ENCODE measurements at places on chromosomes 6 and 20.

DNA sequence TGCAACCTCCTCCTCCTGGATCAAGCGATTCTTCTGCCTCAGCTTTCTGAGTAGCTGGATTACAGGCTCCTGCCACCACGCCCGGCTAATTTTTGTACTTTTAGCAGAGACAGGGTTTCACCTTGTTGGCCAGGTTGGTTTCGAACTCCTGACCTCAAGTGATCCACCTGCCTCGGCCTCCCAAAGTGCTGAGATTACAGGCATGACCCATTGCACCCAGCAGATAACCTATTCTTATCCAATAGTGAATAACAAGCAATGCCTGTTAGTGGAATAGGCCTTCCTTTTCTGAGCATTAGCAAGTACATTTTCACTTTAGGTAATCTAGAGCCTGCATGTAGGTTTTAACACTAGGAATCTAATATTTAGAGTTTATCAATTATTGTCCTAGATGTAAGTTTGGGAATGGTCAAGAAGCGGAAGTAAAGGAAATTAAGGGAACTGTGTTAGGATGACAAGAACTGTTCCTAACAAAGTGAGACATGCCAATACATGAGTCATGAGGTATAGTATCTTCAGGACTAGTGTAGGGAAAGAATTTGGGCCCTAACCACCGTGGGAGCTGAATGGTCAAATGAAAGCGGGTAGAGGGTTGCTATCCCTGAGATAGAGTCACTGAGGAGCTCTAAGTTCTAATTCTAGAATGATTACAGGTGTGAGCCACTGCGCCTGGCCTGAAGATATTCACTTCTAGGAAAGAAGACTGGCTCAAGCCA, 15.0 kb downstream of the BLTP3A start:
- DNase-seq, result no peak

DNA sequence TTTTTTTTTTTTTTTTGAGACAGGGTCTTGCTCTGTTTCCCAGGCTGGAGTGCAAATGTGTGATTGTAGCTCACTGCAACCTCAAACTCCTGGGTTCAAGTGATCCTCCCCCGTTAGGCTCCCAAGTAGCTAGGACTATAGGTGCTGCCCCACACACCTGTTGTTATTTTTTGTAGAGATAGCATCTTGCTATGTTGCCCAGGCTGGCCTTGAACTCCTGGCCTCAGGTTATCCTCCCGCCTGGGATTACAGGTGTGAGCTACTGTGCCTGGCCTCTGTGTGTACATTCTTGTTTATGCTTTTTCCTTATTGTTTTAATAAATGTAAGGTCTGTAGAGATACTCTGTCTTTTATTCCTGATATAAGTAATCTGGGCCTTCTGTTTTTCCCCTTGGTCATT, 14.8 kb downstream of the CD2AP start:
- DNase-seq, result no peak

- DNase-seq, result no peak
Observed at GRCh38 chr6:167232356-167232755, 58.8 kb upstream of the UNC93A start.

- DNase-seq, result no peak
Observed at GRCh38 chr6:12294851-12295536, 4.8 kb downstream of the EDN1 start.

Data from retinal pigment epithelial cell (primary cell).